Femur (tissue), 1 donor: ENCODE measurements at places on chromosomes 1 and 21.

DNA sequence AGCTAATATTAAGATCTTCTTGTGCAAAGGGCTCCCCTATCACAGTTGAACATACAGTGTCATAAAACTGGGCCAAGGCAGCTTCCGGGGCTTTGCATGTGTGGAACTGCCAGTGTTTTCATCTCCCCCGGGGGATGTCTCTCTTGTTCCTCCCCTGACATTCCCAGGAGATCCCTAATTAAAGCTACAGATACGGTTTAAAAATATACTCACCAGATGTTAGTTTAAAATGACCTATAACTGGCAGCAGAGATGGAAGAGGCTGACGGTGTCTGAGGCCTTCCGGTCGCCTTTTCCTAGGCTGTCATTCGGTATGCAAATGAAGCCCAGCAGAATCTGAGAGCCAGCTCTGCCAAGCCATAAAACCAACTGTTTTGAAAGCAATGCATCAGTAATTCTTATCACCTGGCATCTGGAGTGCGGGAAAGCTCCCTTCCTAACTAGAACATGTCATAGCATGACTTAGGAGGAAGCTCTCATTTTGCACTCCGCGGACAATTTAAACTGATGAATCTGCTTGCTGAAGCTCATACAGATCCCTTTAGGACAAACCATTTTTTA lies 436.5 kb upstream of the VAMP3 start:
- no peak for DNase-seq

- no peak for DNase-seq
These were observed 145.5 kb downstream of the CRB1 start for GRCh38 chr1:197413564-197413963.

- no peak for DNase-seq
These were observed 378.5 kb downstream of the PLPP3 start for GRCh38 chr1:56200896-56201295.

GRCh38 chr1:56469640-56470371 lies 109.6 kb downstream of the PLPP3 start:
- DNase-seq: no peak

DNA sequence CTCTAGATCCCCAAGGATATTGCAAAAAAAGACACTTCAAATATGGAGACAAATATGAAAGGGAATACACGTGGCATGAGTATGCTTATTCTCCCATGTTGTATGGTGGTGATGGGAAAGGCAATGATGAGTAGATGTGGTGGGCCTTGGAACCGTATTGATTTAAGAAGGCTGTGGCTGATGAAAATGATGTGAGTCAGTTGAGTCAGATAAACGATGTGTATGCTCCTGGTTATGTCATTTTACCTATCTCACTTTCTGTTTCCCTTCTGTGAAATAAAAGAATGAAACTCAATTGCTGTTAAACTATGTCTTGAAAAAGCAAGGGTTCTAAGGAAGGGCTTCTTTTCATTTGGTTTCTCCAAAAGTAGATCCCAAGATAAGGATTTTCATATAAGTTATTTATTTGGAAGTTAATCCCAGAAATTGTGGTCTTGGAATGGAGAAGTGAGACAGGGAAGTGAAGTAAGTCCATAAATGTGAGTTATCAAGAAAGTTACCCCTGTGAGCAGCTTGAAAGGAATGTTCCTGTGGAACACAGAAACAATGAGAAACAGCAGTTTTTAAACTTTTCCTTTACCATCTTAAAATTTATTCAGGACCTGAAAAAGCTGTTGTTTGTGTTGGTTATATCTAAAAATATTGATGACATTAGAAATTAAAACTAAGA lies 292.0 kb downstream of the DUSP10 start:
- DNase-seq: no peak

- DNase-seq: no peak
These were observed 4.4 kb downstream of the SHC1 start for GRCh38 chr1:154966111-154966510.

DNA sequence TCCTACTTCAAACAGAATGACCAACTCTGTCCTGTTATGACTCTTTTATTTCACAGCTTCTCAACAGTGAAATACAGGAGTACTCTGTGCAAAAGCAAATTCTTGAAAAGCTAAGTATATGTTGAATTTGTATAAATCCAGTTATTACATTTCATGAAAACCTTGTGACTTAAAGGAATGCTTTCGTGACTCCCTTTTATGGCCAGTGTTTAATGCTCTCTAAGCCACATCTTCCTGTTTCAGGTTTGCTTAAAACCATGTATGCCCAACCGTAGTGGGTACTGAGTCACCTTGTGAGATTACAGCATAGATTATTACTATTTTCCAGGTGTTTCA lies 40.2 kb upstream of the KIF1B start:
- DNase-seq: no peak

- no peak for DNase-seq
These were observed 15.5 kb downstream of the WNT2B start for GRCh38 chr1:112524251-112524650.

GRCh38 chr1:236773919-236774318 lies 21.2 kb upstream of the MTR start:
- no peak for DNase-seq

- no peak for DNase-seq
These were observed 68.8 kb upstream of the ST6GALNAC3 start for GRCh38 chr1:76005765-76006164.

DNA sequence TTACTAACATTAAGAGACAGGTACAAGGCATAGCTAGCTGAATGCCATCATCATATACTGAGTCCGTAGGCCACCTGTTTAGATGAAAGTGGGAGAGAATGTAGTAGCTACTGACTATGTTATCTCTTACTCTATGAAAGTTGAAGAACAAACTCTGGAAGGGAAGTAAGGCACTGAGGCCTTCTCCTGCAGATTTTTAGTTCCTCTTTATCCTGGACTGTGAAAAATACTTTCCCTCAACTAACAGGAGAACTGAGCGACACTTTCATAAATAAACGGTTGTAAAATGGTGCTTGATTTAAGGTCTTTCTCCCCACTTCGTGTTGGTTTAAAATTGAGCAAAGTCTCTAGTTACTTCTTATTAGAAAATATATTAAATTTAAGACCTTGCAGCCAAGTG lies 101.9 kb downstream of the FNBP1L start:
- DNase-seq: no peak

DNA sequence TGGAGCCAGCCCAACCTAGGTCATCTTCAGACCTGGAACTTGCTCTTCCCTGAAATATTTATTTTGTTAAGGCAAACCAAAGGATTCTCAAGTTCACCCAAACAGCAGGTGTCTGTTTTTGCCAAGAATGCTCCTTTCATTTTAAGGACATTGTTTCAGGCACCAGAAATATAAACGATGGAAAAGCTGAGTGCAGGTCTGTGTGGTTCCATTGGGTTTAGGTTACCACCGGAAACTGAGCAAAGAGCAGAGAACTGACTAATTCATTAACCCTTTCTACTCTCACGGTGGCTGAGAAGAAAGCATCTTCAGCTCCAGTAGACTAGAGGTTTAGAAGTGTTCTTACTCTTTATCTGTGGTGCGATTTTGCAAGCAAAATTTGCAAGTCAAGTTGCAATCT lies 38.0 kb upstream of the ZC3H11B start:
- DNase-seq: no peak

- no peak for DNase-seq
These were observed 11.2 kb downstream of the OR10K2 start for GRCh38 chr1:158414651-158415345.

DNA sequence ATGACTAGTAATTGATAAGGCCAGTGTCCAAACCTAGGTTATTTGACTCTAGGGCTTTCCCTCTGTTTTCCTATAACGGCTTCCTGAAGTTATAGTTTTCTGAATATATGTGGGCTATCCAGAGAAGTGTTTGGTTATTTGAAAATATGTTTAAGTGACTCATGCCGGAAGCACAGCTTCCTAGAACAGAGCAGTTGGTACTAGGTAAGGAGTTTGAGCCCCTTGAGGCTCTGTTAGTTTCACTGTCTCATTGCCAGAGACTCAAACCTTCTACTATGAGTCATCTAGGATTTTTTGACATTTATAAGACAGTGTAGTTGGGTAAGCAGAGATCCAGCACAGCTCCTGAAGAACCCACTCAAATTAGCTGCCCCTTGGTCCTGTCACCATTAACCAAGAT lies 27.1 kb upstream of the LEPR start:
- no peak for DNase-seq
